Activated naive CD4-positive, alpha-beta T cell (primary cell): ENCODE measurements at places on chromosomes 16 and 17.
A peak's percentile ranks its signal among the peaks of the same experiment; 100 is the strongest.

DNA sequence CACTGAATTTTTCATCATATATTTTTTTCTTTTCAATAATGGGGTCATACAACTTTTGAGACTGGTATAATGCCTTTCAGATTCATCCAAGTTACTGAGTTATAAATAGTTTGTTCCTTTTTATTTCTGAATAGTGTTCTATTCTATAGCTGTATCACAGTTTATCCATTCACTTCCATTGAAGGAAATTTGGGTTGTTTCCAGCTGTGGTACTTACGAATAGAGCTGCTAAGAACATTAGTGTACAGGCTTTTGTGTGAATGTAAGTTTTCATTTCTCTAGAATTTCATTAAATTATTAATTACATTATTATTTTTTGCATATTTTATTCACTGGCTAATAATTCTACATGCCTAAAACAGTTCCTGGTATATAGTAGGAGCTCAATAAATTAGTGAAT is 52.9 kb downstream of the SNTB2 start:
- DNase-seq, result no peak

GRCh38 chr16:79090966-79091365 is 509.6 kb downstream of the MAF start:
- DNase-seq, result no peak

DNA sequence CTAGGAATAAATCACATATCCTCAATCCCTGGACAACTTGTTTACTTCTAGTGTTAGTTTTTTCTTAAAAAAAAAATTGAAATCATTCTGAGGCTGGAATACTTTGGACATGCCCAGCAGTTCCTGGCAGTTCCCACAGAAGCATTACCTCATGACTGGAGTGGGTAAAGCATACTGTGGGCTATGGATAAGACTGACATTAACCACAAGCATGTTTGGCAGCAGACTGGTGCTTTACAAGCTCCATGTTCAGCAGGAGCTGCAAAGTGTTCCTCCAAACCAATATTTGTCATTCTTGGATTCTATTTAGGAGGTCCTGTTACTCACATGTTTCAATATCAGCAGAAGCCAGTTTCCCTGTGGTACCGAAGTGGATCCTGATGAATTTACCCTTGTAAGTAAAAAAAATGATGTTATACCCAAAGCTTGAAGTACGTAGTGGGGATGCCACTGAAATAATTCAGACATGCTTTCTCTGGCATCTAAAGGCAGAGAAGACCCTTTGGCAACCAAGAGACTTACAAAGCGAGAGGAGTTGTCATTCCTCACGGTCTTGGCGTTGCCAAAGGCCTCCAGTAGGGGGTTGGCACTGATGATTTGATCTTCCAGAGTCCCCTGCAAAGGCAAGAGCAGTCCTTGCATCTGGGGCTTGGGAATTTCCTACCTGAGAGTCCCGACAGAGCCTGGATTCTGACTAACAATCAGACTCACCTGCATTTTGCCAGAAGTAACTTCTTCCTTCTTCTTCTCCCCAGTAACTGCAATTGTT is 4.9 kb downstream of the MYH1 start:
- DNase-seq, result no peak

GRCh38 chr16:78552716-78553115 is 453.3 kb downstream of the WWOX start:
- no peak for DNase-seq

- DNase-seq, result no peak
Observed at GRCh38 chr17:34076743-34077631, 178.1 kb upstream of the CCL2 start.

DNA sequence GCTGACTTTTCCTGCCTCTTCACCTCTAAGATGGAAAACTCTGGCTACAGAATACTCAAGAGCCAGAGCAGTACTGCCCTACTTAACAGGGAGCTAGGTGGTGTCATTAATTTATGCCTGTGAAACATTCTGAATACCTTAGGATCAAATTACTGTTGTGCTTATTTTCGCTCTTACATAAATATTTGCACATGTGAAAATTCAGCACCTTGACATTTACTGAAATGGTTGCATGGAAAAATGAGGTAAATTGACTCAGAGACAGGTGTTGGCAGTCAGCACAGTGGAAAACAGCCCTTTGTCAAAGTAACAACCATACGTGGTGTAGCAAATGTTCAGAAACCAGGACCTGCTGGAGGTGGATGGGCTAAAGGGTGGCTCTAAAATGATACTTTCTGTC is 193.6 kb downstream of the CDH8 start:
- DNase-seq, result no peak

DNA sequence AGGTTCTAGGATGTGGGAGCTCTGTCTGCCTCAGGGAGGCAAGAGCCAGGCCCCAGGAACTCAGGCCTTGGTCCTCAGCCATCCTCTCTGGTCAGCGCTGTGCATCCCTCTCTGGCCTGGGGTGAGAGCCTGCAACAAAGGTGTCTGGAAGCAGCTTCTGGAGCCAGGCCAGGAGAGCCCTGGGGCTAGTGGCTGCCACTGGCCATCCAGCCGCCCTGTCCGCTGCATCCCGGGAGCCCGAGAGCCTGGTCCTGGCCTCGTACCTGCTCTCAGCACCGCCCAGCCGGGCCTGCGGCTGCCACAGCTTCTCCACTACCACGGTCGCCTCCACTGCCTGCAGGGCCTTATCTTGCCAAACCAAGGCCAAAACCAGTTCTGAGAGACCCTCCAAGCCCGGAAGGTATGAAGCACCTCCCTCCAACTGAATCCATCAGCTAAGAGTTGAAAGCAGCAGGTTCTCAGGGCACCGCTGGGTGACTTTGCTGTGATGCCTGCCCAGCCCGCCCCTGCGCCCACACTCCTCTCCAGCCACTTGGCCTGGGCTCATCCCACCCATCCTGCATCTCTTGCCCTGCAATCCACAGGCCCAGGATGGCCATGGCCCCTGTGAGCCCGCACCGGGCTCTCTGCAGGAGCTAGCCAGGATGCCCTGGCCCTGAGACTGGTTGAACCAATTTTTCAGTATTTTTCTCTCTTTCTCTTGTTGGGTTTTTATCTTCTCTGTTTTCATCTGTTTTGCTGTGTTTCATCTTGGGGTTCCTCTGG is 85.7 kb downstream of the AMFR start:
- no peak for DNase-seq

- peak; percentile 67 for DNase-seq
Observed at GRCh38 chr17:35089586-35090296, 26.2 kb upstream of the RFFL start.

- no peak for DNase-seq
Observed at GRCh38 chr17:45729294-45729907, 54.7 kb upstream of the CRHR1 start.

DNA sequence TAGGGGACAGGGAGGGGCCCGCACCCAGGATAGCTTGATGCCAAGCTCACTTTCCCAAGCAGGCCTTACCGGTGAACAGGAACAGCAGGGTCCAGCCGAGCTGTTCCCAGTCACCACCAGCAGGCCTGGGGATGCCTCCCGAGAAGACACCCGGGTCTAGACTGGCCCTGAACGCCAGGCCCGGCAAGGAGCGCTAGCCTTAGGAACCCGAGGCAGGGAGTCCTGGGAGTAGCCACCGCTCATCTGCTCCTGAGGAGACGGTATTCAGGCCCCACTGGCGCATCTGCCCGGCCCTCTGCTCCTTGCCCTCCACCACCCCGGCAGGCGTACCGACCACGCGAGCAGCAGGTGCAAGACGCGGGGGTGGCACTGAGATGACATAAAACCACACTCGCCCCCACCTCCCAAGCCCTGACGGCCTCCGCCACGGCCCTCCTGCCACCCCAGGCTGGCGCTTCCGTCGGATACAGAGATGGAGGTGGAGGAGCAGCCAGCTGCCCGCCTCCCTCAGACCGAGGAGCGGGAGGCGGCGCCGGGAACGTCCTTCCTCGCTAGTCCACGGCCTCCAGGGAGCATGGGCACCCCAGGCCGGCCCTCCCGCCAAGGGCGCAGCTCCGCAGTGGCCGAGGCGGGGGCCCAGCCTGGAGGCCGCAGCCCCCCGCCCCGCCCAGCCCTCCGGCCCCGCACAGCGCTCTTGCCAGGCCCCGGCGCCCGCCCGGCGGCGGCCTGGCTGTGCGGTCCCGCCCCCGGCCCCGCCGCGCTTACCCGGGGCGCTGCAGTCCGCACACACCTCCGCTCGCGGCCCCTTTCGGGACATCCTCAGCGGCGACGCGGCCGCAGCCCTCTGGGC is 661 bp downstream of the GIT1 start:
- no peak for DNase-seq

DNA sequence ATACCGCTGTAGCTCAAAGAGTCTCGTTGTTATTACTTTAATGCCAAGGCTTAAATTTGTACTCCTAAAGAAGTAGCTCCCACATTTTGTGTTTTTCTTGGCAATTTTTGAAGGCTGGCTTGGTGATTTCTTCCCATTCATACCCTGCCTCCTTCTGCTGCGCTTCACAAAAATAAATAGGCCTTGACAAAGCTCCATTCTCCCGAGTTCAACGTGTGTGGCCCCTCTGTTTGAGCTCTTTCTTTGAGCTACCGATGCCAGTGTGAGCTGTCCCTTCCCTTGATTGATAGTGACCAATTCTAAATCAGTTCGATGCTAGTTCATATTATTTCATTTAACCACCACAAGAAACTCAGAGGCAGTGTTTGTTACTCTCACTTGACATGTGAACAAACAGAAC is 96.8 kb downstream of the MAP2K6 start:
- DNase-seq, result no peak

DNA sequence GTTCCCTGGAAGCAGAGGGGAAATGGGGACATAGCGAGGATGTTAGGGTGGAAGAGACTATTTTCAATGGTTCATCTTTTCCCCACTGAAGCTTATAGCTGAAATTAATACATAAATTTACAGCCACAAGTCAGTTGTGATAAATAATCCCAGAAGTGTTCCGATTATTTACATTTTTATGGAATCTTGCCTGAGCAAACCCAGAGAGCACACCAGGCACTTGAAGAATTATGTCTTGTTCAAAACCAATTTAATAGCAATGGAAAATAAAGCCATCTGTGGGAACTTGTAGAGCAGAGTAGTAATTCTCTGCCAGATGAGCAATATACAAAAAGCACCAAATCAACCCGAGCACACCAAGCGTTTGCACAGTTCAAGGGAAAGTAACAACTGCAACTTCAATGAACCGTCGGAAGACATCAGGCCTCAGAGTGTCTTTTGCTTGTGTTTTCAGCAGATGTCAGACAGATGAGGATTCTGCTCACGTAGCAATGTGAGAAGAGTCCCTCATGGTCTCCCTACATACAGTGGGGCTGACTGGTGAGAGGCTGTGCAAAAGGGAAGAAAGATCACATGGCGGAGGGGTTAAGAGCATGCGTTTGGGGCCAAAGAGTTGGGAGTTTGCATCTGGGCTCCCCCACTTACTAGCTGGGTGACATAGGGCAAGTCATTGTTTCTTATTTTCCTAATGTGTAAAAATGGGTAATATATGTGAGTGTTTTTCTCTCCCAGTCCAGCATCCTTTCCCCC is 148.7 kb upstream of the HS3ST2 start:
- no peak for DNase-seq

DNA sequence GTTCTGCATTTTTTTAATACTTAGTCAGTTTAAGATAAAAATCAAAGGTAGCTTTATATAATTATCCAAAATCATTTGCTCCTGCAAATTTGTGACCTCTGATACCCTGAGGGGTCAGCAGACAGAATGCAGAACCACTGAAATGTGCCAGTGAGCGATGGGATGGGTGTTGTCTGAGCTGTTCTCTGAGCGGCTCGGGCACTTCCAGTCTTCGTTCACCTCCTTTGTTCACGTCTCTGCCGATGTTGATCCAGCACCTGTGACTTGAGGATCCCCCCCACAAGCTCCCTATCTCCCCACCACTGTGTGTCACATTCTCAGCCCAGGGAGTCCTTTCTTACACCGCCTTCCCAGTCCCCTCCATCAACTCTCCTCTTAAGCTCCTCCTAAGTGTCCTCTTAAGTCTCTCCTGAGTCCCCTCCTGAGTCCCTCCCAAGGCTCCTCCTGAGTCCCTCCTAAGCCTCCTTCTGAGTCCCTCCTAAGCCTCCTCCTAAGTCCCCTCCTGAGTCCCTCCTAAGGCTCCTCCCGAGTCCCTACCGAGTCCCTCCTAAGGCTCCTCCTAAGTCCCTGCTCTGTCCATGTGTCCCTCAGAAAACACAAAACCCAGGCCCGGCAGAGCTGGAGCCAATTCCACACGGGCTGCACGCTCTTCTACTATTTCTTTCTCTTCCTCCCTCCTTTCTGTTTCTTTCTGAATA is 47.5 kb downstream of the RNF213 start:
- no peak for DNase-seq

DNA sequence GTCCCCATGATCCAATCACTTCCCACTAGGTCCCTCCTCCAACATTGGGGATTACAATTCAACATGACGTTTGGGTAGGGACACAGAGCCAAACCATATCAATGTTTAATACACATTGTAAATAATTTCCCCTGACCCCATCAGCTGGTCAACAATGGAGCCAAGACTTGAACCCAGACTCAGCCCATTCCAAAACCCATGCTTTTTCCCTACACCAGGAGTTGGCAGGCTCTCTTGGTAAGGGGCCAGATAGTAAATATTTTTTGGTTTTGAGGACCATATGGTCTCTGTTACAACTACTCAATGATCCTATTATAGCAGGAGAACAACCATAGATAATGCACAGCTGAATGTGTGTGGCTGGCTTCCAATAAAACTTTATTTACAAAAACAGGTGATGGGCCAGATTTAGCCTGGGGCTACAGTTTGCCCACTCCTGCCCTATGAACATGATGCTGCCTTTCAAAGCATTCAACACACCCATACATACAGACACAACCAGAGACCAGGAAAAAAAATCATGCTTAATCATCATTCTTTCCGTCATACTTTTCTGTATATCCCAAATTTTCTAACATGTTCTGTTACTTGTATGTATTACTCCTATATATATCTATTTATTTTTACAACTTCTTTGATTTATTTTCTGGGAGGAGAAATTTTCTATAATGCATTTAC is 22.1 kb upstream of the MSI2 start:
- no peak for DNase-seq

GRCh38 chr16:57260294-57260929 is 15.4 kb downstream of the ARL2BP start:
- DNase-seq, result no peak

- no peak for DNase-seq
Observed at GRCh38 chr16:63774302-63774701, 1347.6 kb downstream of the CDH11 start.

- no peak for DNase-seq
Observed at GRCh38 chr17:35052241-35052610, 11.3 kb downstream of the RFFL start.

- no peak for DNase-seq
Observed at GRCh38 chr16:17784073-17784472, 313.3 kb upstream of the XYLT1 start.
